ENCODE measurements at places on chromosomes 5 and 9.

DNA sequence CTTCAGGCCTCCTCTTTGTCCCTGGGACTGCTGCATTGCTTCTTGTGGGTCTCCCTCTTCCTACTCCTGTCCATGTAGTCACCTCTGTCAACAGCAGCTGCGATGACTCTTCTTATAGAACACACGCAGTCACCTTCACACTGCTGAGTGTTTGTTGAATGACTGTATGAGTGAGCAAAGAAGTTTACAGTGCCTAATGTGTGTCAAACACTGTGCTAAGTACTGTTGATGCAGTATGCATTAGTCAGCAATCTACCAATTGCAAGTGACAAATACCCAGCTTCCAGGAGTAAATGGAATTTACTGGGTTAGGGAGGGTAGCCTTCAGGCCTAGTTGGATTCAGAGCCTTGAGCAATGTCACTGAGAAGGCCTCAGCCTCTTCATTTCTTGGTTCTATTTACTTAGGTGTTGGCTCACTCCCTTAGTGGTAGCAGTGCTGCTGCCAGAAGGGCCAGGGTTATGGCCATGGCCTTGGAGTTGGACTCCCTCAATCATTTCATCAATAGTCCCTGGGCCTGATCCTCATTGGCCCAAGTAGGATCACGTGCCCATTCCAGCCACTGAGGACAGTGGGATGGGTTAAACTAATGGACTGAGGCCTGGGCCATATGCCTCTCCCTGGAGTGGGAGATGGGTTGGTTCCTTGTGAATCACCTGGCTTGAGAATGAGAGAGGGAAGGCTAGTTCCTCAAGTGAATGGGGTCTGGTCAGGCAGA is 93.5 kb downstream of the RGS3 start:
- no peak for DNase-seq

DNA sequence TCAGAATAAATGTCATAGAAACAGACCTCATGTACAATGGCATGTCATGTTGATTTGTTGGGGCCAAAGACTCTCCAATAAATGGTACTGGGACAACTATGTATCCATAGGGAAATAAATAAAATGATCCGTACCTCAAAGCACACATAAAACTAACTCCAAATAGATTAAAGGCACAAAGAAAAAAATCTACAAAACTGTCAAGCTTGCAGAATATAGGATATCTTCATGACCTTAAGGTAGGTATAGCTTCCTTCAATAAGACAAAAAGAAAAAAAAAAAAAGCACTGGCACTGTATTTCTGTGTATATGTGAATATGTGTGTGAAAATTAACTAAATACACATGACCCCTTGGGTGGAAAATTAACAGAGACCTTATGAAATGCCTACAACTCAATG is 101.9 kb downstream of the DIRAS2 start:
- DNase-seq, result no peak

GRCh38 chr5:157050050-157050449 is 8.9 kb downstream of the HAVCR1 start:
- DNase-seq, result no peak

- DNase-seq, result no peak
These were observed 61.8 kb downstream of the PFDN1 start for GRCh38 chr5:140240987-140241706.

DNA sequence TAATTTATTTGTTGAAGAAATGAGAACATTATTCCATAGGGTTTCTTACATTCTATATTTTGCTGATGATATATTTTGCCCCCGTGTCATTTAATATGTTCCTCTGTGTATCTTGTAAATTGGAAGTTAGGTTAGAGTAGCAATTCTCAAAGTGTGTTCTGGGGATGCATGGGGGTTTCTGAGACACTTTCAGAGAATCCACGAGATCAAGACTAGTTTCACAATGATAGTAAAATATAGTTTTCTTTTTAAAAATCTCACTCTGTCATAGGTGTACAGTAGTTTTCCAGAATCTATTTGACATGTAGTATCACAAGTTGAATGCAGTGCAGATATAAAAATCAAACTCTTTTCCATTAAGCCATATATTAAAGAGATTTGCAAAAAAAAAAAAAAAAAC is 488.6 kb upstream of the SGCD start:
- DNase-seq, result no peak

GRCh38 chr5:95110118-95110517 is 174.8 kb downstream of the MCTP1 start:
- DNase-seq, result no peak

- DNase-seq, result no peak
These were observed 289.8 kb downstream of the NTRK2 start for GRCh38 chr9:84959339-84959738.

- DNase-seq, result no peak
These were observed 183.3 kb downstream of the MAPKAP1 start for GRCh38 chr9:125523681-125524080.

DNA sequence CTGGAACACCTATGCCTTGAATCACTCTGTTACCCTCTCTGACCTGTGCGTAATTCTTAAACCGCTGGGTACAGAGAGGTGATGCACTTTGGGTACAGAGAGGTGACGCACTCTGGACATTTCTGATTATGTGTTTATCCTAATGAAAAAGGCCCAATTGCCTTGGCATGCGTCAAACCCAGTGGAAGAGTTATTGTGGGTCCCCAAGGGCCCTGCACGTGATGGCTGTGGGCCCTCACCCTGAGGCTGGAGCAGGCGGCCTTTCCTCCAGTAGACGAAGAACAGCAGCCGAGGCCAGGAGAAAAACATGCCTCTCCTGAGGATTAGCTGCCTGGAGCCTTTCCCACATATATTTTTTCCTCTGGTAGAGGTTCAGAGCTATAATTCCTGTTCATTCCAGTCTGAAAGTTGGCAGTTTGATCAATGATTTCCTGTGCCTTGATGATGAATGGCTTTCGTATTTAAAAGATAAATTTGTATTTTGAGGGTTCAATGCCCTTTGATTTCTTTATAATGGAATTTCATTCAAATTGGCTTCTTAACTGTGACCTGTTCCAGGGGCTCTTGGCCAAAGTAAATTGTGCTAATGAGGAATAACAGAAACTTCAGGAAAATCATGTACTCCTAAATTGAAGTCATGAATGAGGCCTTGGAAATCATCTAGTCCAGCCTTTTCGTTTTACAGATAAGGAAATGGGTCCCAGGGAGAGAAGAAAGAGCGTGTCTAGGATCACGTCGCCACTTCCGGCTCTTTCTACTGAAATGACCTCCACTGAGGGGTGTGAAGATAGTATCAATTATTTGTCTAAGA is 22.8 kb downstream of the ACER2 start:
- no peak for DNase-seq

GRCh38 chr9:91084896-91085516 is 276.7 kb downstream of the AUH start:
- DNase-seq, result no peak
